ENCODE measurements at places on chromosomes 3 and 15.

- no peaks in the 10 kb centered on the region for H3K27me3 ChIP-seq
- H3K36me3 ChIP-seq = peaks cover 16% of the 10 kb centered on the region
- H3K4me1 ChIP-seq = peaks cover 65% of the 10 kb centered on the region
- no peak overlapping the region for H3K4me3 ChIP-seq
- DNase-seq = no peak
- no peak overlapping the region for H3K27ac ChIP-seq
Measured at GRCh38 chr15:90099072-90099867, 3.0 kb downstream of the IDH2 start.

DNA sequence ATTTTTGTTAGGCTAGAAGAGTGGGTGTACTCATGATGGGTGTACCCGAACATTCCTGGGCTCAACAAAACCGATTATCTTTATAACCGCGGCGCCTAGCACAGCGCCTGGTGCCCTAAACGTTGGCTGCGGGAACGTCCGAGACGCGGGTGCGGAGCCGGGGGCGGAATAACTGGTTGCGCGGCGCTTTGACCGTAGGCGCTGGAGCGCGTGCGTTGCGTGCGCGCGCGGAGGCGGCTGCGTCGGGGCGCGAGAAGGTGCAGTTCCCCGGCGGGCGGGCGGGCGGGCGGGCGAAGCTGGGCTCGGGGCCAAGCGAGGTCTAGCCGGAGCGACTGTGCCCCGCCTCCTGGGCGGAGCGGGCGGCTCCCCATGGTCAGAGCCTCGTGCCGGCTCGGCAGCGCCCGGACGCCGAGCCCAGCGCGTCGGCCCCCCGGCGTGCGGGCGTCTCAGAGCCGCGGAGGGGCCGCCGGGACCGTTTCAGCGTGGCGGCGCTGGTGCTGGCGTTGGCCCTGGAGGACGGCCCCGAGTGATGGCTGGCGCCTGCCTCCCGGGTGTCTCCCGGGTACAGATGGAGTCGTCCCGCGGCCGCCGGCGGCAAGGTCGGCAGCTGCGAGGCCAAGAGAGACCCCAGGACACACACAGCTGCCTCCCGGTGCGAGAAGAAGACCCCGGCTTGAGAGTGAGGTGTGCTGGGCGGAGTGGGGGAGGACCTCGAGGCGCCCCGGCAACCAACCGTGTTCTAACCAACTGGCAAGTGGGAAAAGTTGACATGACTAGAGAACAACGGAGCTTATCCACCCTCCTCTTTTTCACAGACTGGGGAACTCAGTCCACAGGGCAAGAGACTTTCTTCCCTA lies at the start of gene PLAAT1:
Gene PLAAT1, plus strand, starts transcription at position 373 of the 857 bp plus-strand sequence. CDS start 14,429 bp downstream, outside the sequence.
- no peaks in the 10 kb centered on the region for H3K27me3 ChIP-seq
- peaks cover 13% of the 10 kb centered on the region for H3K4me1 ChIP-seq
- peaks cover 21% of the 10 kb centered on the region for H3K36me3 ChIP-seq
- DNase-seq = peak; percentile 90
- peak within 1 kb of the TSS; percentile 81 for H3K4me3 ChIP-seq

DNA sequence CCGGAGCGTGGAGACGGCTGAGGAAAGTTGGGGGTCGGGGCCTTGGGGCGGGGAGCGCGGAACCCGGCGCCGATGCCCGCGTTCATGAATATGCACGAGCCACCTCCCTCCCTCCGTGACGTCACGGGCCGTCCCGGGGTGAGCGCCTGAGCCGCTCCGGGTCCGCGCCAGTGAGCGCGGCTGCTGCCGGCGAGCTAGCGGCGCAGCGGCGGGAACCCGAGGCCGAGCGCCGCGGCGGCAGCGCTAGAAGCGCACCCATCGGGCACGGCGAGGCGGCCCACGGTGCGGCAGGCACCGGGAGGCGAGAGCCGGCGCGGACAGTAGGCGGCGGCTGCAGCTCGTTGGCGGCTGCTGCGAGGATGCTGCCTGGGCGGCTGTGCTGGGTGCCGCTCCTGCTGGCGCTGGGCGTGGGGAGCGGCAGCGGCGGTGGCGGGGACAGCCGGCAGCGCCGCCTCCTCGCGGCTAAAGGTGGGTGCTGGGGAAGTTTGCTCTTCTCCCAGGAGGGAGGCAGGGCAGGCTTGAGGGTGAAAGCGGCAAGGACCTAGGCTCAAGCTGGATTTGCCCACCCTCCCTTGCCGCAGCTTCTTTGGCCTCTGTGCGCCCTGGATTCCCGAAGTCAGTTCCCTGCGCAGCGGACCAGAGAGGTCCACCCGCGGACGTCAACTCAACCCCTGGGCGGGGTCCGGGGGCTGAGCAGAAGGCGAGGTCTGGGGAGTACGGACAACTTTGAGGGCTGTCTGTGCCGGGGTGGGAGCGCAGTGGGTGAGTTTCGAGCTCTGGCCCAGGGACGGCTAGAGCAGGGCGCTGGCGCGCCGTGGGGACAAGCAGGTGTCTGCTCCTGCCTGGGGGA lies at the start of gene CLSTN2:
Gene CLSTN2, plus strand, starts transcription at position 170 of the 850 bp plus-strand sequence.
- peaks cover 12% of the 10 kb centered on the region for H3K4me1 ChIP-seq
- no peak within 1 kb of the TSS for H3K27ac ChIP-seq
- DNase-seq = peak; percentile 63

DNA sequence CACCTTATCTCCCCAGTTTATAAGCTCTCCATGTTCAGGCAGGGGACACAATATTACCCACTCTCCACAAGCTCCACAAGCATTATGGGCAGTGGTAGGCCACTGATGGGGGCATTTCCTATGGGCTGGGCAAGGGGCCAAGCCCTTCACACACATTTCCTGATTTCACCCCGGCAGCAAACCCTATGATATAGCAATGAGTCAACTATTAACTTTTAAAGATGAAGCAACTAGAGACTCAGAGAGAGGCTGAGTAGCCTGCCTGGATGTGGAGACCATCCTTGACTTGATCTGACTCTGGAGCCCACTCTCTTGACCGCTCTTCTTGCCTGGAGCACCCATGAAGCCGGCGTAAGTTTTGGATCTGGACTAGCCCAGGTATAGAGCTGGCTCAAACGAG lies 27.4 kb downstream of the FOXL2NB start:
- H3K27me3 ChIP-seq = no peaks in the 10 kb centered on the region
- no peak overlapping the region for H3K4me3 ChIP-seq
- H3K4me1 ChIP-seq = peaks cover 21% of the 10 kb centered on the region
- peak overlapping the region; percentile 12 for H3K27ac ChIP-seq
- no peaks in the 10 kb centered on the region for H3K36me3 ChIP-seq
